ENCODE measurements at places on chromosomes 6 and 20. TPM values are rescaled to one million over a fixed set of nuclear protein-coding genes. Genes with fewer than 3 reads are reported as not detected.

DNA sequence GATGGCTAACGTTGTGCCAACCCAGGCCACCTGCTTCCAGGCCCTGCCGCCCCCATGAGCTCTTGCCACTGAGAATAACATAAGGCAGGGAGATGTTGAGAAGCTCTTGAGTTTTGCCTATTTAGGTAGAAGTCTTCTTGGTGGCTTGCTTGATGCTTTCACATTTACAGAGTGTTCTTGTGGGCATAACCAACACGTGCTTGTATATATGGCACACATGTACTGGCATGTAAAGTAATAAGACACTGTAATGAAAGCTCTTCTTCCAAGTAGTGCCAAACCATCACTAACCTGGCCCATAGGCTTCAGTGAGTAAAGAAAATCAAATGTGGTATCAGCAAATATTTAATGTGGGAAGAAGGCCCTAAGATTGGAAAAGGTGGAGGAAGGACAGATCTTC is 146.9 kb upstream of the CITED2 start:
- DNase-seq, result no peak

GRCh38 chr6:157064502-157064901 is 258.8 kb downstream of the TMEM242 start:
- no peak for DNase-seq

GATA5 gene
- not detected for total RNA-seq

PRRT1 gene
- not detected for total RNA-seq

CFAP61 gene
- not detected for total RNA-seq

- DNase-seq, result no peak
These were observed 78.0 kb downstream of the COL21A1 start for GRCh38 chr6:56169366-56169765.

Measured in SJSA1 (cell line).